ENCODE measurements at places on chromosomes 2 and 18.

DNA sequence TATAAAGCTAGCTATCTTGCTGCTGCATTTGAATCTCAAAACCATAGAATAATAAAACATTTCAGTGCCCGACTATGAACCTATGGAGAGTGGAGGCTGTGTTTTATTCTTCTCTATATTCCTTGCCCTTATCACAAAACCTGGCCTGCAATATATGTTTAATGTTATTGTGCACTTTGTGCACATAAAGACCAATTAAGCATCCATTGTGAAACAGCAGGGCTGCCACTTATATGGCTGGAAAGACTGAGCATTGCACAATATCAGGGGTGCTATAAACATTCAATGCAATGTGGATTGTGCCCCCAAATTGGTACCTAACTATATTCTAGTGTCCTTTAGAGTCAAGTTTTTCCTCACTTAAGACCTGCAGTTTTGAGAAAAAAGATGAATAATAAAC lies 83.2 kb downstream of the RDH14 start:
- no peak for DNase-seq

GRCh38 chr2:198478361-198478760 lies 674.0 kb downstream of the PLCL1 start:
- no peak for DNase-seq

DNA sequence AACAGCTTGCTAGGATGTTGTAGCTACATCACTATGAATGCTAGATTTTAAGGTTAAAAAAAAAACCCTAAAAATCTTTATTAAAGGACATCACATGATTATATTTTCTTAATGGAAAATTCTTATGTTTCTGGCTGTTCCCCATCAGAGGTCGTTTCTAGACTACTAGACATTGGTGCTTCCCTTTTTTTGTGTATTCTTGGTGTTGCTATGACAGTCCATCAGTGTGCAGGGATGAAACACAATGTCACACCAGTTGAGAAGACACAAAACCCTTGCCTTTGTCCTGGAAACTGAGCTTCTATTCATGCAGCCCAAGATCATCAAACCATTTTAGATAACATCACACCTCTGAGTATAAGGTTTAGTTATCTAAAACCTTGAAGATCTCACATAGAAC lies 19.9 kb upstream of the TMEM131 start:
- no peak for DNase-seq

DNA sequence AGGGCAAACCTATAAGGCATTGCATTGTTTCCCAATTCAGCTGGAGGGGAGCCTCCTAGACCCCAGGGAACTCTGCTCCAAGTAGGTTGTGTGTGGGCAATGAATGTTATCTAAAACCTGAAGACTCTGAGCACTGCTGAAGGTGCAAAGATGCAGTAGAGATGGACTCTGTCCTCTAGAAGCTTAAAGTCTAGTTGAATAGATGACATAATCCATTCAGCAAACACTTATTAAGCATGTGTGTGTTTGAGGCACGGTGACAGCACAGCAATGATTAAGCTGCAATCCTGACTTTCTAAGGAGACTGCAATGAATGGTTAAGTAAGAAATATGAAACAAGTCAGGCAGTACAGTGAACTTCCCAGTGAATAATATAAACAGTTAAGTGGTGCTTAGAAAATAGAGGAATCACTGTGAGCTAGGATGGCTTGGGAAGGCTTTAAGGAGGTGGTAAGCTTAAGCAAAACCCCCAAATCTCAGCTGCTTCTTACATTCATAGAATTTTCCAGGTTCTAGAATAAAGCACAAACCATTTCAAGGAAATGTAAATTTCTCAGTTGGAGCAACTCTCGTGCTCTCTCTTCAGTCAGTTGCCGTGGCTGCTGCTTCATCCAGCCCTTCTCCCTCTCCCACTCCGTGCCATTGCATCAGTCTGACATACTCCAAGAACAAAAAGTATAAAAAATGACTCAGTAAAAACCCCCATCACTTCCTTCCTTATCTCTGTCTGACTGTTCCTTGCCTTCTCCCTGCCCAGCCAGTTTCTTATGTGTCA lies 19.1 kb downstream of the MXD1 start:
- no peak for DNase-seq

DNA sequence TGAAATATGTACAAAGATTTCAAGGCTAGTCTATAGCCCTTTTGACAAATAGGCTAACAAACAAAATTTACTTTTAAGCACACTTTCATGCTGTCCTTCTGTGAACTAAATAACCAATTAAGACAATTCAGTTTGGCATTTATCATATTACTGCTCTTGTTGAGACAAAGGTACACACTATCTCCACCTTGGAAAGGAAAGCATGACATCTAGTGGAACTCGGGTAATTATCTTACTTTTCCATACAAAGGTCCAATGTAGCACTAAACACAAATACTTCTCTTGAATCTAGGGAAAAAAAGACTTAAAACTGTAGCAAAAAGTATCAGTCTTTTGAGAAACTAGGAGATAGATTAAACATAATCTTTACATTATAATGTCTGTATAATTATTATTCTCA lies 125.0 kb upstream of the CD226 start:
- peak; percentile 23 for DNase-seq

GRCh38 chr2:3141696-3142095 lies 235.9 kb downstream of the EIPR1 start:
- DNase-seq, result no peak

- no peak for DNase-seq
Measured at GRCh38 chr2:211132573-211132972, 576.2 kb downstream of the CPS1 start.

GRCh38 chr2:102060047-102060446 lies 68.3 kb downstream of the IL1R2 start:
- DNase-seq, result no peak
